ENCODE measurements at places on chromosomes 6 and 20.

DNA sequence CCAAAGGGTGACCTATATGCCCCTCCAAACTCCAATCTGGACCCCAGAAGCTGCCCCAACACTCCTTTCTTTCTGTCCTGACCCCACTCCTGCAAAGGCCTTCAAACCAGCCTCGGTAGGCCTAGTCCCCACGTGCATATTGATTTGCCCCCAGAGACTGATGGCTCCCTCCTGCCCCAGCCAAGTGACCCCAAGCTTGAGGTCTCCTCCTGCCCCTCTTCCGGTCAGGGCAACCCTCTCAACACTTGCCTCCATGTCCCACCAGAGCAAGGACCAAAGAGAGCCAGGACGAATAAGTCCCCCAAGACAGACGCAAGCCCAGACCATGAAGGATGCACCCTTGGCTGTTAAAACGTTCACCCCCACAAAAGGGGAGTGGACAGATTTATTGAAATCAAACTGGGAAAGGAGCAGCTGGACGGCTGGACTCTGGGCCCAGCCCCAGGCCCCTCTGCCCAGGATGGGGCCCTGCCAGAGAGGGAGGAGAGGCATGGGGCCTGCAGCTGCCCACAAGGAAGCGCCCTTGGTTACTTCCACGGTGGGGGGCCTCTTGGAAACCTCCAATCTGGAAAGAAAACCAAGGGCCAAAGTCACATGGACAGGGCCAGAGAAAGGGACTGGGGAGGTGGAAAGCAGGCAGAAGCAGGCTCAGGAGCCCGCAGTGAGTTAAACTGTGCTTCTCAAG lies 2.4 kb upstream of the SPEF1 start:
- DNase-seq = no peak

GRCh38 chr6:27183060-27183832 lies 64.3 kb upstream of the PRSS16 start:
- no peak for DNase-seq

DNA sequence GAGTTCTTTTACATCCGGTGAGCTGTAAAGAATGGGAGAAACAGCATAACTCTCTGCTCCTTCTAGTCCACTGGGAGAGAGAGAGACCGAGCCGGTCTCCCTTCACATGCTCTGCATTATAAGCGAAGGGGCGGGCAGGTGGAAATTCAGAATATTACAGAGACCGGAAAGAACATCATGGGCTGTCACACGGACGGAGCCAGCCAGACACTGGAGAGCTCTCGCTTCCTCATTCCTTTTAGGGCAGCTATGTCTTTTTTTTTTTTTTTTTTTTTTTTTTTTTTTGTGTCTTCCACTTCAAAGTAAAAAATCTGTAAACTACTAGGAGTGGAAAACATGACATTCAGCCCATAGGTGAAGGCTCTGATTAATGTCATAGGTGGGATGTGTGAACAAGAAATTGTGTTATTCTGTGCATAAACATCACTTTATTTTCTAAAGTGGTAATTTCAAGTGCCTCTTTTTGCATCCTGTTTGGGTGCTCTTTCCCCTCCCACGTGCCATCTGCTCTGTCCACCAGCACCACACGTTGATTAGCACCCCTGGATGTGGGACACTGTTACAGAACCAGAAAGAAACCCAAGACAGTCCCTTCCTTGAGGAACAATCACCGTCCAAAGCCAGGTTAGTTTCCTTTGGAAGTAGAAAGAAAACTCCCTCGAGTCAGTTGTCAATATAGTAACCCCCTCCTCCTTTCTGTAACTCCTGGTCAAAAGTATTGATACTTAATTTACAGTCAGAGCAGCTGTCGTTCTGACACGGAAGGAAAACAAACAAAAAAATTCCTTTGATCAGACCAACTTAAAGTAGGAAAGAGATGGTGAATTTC lies at the start of gene TAGAP:
Gene TAGAP (minus strand): TSS at position 93 of the 829 bp plus-strand sequence. CDS start 845 bp downstream, outside the sequence.
- DNase-seq = peak; percentile 83

DNA sequence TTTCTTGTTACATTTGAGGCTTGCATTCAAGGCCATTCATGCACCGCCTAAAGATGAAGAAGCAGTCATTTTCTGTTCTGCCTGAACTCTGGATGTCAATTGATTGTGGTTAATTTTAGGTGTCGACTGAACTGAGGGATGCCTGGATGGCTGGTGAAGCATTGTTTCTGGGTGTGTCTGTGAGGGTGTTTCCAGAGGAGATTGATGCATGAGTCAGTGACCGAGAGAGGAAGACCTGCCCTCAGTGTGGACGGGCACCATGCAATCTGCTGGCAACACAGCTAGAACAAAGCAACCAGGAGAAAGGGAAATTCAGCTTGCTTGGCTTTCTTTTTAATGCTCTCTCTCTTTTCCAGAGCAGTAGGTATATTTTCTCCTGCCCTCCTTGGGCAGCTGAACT lies 164.1 kb upstream of the ECI2 start:
- DNase-seq = no peak

GRCh38 chr20:64254571-64255360 lies 782 bp upstream of the PCMTD2 start:
- DNase-seq = no peak

DNA sequence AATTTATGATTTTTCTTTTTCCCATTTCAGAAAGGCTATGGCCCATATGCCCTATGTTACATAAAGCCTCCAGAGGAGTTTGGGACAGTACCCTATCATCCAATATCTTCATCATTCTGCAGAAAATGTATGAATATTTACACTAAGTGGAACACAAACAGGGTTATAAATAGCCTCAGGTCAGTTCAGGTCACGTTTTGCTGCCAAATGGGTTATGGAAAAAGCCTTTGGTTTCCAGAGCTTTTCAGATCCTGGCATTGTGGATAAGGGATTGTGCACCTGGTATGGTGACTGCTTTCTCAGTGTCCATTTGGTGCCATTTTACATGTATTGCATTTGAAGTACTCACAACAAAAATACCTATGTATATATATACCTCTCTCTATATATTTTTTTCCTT lies 29.4 kb downstream of the UTRN start:
- no peak for DNase-seq

DNA sequence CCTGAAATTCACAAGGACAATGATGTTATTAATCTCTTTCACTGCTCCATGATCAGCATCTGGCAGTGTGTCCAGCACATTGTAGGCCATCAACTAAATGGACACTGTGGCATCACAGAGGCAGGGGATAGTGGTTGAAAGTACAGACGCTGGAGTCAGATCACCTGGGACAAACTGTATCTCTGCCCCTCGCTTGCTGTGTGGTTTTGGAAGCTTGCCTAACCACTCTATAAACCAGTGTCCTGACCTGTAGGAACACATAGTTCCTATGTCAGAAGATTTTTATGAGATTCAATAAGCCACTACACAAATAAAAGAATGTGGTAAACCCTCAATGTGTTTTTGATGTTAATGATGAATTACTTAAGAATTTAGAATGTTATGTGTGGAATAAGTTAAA lies 219.3 kb upstream of the RNF217 start:
- no peak for DNase-seq

DNA sequence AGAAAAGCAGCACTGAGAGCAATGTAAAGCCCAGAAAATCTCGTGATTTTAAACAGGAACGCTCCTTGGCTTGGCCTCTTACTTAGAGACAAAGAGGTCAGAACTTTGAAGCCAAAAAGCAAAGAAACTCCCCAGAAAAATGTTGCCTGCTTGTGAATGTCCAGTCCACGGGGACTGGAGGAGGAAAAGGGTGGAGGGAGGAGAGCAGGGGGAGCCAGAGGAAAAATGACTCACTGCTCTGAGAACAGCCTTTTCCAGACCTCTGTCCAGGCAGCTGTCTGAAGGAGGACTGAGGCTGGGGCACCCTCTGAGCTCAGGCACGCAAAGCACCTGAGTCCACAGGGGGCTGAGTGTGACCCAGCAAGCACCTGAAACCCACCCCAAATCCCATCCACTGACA lies 64.7 kb downstream of the TRAM2 start:
- DNase-seq = no peak

DNA sequence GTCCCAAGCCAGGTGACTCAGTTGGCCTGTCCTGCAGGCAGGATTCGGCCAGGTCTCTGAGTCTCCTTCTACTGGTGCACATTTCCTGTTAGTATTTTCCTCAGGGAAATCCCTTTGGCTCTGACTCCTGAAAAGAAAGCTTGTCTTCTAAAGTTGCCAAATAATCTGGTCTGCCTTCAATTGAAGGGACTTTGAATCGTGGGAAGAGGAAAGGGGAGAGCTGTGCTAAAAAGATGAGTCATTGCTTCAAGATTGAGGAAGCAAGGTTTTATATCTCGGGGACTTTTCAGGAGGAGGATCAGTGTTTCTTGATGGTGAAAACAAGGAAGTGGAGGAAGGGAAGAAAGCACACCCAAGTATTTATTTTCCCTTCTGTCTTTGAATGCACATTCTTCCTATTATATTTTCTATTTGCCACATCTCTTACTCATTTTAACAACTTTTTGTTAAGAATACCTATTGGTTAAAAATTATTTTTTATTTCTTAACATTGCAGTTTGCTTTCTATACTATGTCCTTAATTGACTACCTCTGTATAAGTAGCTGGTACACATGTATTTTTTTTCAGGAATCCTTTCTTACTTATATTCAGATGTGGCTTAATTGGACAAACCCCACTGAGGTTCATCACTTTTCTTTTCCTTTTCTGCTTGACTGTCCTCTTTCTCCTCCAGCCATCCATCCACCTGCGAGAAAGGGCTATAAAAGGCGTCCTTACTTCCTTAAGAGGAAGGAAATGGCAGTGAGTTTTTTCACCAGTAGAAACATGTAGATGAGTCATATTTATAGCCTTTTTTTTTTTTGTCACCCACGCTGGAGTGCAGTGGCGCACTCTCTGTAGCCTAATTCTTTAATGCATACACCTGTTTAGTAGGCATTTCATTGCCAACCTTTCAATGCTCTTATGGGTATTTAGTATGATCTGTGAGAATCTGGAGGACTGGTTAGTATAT lies 15.0 kb upstream of the IFNGR1 start:
- DNase-seq = no peak

- no peak for DNase-seq
Observed at GRCh38 chr6:4398791-4399190, 263.4 kb upstream of the ECI2 start.

GRCh38 chr20:20843982-20844381 lies 131.5 kb upstream of the RALGAPA2 start:
- no peak for DNase-seq

DNA sequence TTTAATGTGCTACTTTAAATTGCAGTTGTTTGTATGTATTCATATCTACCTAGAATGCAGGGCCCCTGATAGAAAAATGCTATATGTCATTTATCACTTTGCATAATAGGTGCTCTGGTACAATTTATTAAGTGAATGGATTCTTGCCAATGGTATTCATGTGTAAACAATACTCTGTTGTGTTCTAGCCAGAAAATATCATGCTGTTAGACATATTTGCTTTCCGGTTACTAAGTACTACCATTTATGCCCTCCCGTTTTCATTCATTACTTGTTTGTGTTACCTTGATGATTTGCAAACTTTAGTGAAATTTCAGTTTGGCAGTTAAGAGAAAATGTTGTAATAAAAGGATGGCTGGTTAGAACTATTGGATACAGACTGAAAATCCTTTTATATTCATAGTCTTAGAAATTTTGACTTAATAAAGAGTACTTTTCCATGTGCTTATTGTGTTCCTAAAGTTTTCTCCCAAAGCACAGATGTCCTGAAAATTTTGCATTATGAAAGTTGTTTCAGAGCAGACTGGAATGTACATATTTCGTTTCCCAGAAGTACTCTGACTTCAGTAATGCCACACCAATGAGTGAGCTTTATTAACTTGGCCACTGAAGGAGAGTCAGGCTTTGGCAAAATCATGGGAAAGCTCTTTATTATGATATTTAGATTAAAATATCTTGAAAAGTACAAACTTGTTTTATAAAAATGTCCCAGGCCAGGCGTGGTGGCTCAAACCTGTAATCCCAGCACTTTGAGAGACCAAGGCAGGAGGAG lies 31.5 kb downstream of the RPF2 start:
- DNase-seq = no peak

DNA sequence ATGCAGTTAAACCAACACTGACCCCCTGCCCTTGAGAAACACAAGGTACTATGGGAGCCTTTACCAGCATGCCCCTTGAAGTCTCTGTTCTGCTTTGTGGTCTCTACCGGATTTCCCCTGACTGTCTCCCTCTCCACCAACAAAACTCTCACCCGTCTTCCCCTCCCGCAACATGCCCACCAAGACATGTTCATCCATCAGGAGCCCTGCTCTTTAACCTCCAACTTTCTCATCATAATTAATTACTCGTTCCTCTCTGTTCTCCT lies 1.1 kb downstream of the ZNF165 start:
- peak; percentile 23 for DNase-seq

- no peak for DNase-seq
Observed at GRCh38 chr6:111727802-111728201, 122.1 kb upstream of the TRAF3IP2 start.

DNA sequence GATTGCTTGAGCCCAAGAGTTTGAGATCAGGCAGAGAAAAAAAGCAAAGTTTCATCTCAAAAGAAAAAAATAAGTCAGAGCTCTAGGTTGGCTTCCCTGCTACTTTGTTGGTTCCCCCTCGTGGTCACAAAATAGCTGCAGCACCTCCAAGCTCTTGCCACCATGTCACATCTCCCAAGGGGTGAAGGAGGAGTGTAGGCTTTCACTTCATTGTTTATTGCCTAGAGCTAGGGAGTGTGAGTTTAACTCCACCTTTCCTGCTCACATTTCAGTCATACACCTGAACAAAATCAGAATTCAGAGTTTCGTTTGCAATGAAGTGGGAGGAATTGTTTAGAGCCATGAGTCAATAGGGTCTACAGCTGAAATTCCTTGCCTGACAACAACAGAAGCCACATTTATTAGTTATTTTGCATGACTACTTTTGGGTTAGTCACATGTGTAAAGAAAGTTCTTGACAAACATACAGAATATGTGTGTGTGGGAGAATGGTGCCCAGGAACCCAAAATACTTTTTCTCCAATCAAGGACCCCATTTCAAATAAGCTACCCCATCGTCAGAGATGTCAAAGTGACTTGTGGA lies 56.2 kb upstream of the UFL1 start:
- DNase-seq = no peak

GRCh38 chr6:21049572-21049971 lies 515.3 kb downstream of the CDKAL1 start:
- DNase-seq = no peak

- no peak for DNase-seq
Observed at GRCh38 chr20:90651-91050, 3.2 kb downstream of the DEFB125 start.

- DNase-seq = no peak
Observed at GRCh38 chr6:165883851-165884640, 221.0 kb upstream of the PDE10A start.

DNA sequence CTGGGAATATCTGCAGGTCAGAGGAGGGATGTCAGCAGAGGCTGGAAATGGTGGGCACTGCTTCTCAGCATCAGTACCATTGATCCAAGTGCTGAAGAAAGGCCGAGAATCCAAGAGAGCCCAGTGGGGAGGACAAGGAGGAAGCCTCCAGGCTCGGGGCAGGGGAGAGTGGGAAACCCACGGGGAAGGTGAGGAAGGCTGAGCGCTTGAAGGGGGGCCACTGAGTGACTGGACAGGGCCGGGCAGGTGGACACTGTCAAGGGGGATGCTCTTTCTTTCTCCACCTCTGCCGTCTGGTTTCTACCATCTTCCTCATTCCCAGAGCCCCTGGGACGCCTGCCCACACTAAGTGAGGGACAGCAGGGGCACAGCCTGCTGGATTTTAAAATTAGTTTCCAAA lies 335.0 kb downstream of the CDH4 start:
- no peak for DNase-seq

- no peak for DNase-seq
Observed at GRCh38 chr6:149089510-149089909, 228.0 kb upstream of the TAB2 start.
